ENCODE measurements at places on chromosomes 12 and 14. TPM values are rescaled to one million over a fixed set of nuclear protein-coding genes. Genes with fewer than 3 reads are reported as not detected.

Gene SLC4A8
- polyA plus RNA-seq, result 0.14 TPM

Gene KRT77
- polyA plus RNA-seq, result not detected

Gene ARHGEF40
- polyA plus RNA-seq, result 0.52 TPM

Gene KRT7
- polyA plus RNA-seq, result not detected

Gene CAPS2
- 2.4 TPM for polyA plus RNA-seq

Gene TCL1A
- 0.71 TPM for polyA plus RNA-seq

Gene HSPB8
- polyA plus RNA-seq, result not detected

Gene SOS2
- 17.3 TPM for polyA plus RNA-seq

Measured in CD4-positive, alpha-beta memory T cell (primary cell).